ENCODE measurements at places on chromosomes 13 and 19. TPM values are rescaled to one million over a fixed set of nuclear protein-coding genes. Genes with fewer than 3 reads are reported as not detected.

LGALS14 gene
- total RNA-seq, result not detected

GRCh38 chr13:63409791-63410351, 1994.2 kb upstream of the PCDH20 start:
- H3K4me1 ChIP-seq, result no peaks in the 10 kb centered on the region
- no peaks in the 10 kb centered on the region for H3K27me3 ChIP-seq
- no peaks in the 10 kb centered on the region for H3K36me3 ChIP-seq
- no peak overlapping the region for H3K27ac ChIP-seq
- DNase-seq, result no peak

DNA sequence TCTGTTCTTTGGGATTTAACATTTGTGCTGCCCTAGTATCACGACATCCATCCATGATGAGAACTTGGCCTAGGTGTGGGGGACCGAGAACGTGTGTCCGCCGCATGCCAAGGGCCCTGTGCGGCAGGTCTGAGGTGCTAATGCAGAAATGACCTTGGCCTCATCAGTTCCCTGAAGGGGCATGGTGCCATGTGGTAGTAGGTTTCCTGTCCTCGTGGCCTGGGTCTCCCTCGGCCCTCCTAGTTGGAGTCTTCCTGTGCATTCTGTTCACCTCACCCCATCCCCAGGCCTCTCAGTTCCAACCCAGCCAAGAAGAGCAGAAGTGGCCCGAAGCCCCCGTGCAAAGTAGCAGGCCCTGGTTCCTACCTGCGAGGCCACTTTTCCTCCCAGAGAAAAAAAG, 59.8 kb downstream of the GGACT start:
- no peaks in the 10 kb centered on the region for H3K27me3 ChIP-seq
- H3K4me1 ChIP-seq, result peaks cover 47% of the 10 kb centered on the region
- H3K36me3 ChIP-seq, result peaks cover 12% of the 10 kb centered on the region
- no peak overlapping the region for H3K4me3 ChIP-seq
- H3K27ac ChIP-seq, result no peak overlapping the region

GRCh38 chr13:32845952-32846950, 170.0 kb upstream of the KL start:
- no peaks in the 10 kb centered on the region for H3K36me3 ChIP-seq
- no peaks in the 10 kb centered on the region for H3K4me1 ChIP-seq
- DNase-seq, result no peak
- H3K27me3 ChIP-seq, result no peaks in the 10 kb centered on the region
- no peak overlapping the region for H3K4me3 ChIP-seq
- H3K27ac ChIP-seq, result no peak overlapping the region

DNA sequence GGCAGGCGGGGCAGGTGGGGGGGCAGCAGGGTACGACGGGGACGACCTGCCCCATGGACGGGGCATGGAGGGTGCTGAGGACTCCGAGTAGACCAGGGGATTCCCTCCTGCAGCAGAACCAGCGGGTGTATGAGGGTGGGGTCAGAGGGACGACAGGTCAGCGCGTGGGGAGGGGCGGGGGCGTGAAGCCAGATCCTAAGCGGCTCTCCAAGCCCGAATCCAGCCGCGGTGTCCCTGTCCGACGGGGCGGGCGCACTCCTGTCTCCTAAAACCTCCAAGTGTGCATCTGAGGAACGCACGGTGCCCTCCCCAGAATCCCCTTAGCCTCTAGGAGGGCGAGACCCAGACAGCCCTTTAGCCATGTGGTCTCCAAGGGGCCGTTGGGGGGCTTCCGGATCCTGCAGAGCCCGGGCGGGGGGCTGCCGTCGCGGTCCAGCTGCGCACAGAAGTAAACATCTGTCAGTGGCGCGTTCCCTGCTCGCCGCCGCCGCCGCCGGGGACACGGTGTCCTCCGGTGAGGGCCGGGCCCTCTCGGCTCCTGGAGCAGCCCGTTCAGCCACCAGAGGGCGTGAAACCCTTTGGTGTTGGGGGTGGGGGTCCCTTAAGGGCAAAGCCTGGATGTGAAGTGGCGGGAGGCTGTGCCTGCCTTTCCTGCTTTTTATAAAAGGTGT, 730 bp downstream of the NRTN start:
- H3K27ac ChIP-seq, result no peak overlapping the region
- H3K36me3 ChIP-seq, result no peaks in the 10 kb centered on the region
- peak; percentile 80 for DNase-seq
- no peaks in the 10 kb centered on the region for H3K27me3 ChIP-seq
- peaks cover 15% of the 10 kb centered on the region for H3K4me1 ChIP-seq

- H3K27me3 ChIP-seq, result peaks cover 10% of the 10 kb centered on the region
- no peak overlapping the region for H3K27ac ChIP-seq
- H3K4me1 ChIP-seq, result peaks cover 7% of the 10 kb centered on the region
- H3K36me3 ChIP-seq, result no peaks in the 10 kb centered on the region
- DNase-seq, result no peak
Measured at GRCh38 chr13:78606471-78607408, 3.4 kb upstream of the POU4F1 start.

GRCh38 chr13:33145667-33146066, 129.4 kb downstream of the KL start:
- no peak overlapping the region for H3K27ac ChIP-seq
- H3K4me1 ChIP-seq, result no peaks in the 10 kb centered on the region
- no peak overlapping the region for H3K4me3 ChIP-seq
- DNase-seq, result no peak
- H3K36me3 ChIP-seq, result no peaks in the 10 kb centered on the region

IGFL1 gene
- total RNA-seq, result not detected

GRCh38 chr19:1534972-1535371, 11.1 kb downstream of the PLK5 start:
- H3K27me3 ChIP-seq, result no peaks in the 10 kb centered on the region
- no peaks in the 10 kb centered on the region for H3K4me1 ChIP-seq
- H3K4me3 ChIP-seq, result no peak overlapping the region
- no peak for DNase-seq
- no peak overlapping the region for H3K27ac ChIP-seq
- no peaks in the 10 kb centered on the region for H3K36me3 ChIP-seq

- DNase-seq, result no peak
- H3K27ac ChIP-seq, result no peak overlapping the region
- H3K27me3 ChIP-seq, result no peaks in the 10 kb centered on the region
- H3K4me1 ChIP-seq, result no peaks in the 10 kb centered on the region
- no peaks in the 10 kb centered on the region for H3K36me3 ChIP-seq
Measured at GRCh38 chr13:65378943-65379519, 1851.1 kb downstream of the PCDH9 start.

SPATA13 gene
- 28.4 TPM for total RNA-seq

TMEM161A gene
- total RNA-seq, result 22.2 TPM

DNA sequence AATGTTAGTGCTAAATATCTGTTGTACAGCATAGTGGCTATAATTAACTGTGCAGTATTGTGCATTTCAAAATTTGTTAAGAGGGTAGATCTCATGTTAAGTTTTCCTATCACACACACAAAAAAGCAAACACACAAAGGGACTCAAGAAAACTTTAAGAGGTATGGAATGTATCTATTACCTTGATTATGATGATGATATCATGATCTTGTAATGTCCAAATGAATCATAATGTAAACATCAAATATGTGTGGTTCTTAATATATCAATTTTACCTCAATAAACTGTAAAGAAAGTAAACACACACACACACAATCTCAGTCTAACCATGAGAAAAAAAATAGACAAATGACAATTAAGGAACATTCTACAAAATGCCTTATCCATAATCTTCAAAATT, 934.6 kb downstream of the SLITRK1 start:
- DNase-seq, result no peak
- H3K36me3 ChIP-seq, result no peaks in the 10 kb centered on the region
- no peak overlapping the region for H3K27ac ChIP-seq
- no peaks in the 10 kb centered on the region for H3K4me1 ChIP-seq
- no peak overlapping the region for H3K4me3 ChIP-seq

- no peak overlapping the region for H3K4me3 ChIP-seq
- no peaks in the 10 kb centered on the region for H3K27me3 ChIP-seq
- no peaks in the 10 kb centered on the region for H3K36me3 ChIP-seq
Measured at GRCh38 chr13:46342538-46342937, 44.5 kb downstream of the RUBCNL start.

HNRNPA1L2 gene
- total RNA-seq, result 1.1 TPM

- H3K27ac ChIP-seq, result peak overlapping the region; percentile 87
- H3K27me3 ChIP-seq, result no peaks in the 10 kb centered on the region
- peak overlapping the region; percentile 1 for H3K4me3 ChIP-seq
- DNase-seq, result no peak
- H3K36me3 ChIP-seq, result no peaks in the 10 kb centered on the region
- H3K4me1 ChIP-seq, result no peaks in the 10 kb centered on the region
Measured at GRCh38 chr13:40981949-40982348, 37.2 kb downstream of the ELF1 start.

ALOX5AP gene
- 2.5 TPM for total RNA-seq

LRRC4B gene
- 0.49 TPM for total RNA-seq

ZSWIM4 gene
- 1.8 TPM for total RNA-seq

DNA sequence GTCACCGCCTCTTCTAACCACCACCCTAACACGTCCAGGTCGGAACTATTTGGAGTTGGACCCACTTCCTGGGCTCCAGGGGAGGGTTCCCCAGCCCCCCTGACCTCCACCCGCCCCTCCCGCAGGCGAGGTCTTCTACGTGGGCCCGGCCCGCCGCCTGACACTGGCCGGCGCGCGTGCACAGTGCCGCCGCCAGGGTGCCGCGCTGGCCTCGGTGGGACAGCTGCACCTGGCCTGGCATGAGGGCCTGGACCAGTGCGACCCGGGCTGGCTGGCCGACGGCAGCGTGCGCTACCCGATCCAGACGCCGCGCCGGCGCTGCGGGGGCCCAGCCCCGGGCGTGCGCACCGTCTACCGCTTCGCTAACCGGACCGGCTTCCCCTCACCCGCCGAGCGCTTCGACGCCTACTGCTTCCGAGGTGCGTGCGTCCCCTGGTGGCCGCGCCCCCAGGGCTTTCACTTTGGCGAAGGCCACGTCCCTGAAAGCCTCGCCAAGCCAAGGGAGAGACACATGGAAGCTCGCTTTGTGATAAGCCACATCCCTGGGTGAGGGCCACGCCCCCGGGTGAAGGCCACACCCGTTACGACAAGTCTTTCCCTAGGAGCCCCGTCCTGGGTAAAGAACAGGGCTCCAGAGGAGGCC, 13.2 kb downstream of the NCAN start:
- no peaks in the 10 kb centered on the region for H3K27me3 ChIP-seq
- no peak overlapping the region for H3K27ac ChIP-seq
- no peaks in the 10 kb centered on the region for H3K4me1 ChIP-seq
- DNase-seq, result peak; percentile 82
- peak overlapping the region; percentile 43 for H3K4me3 ChIP-seq

GRCh38 chr13:51045451-51045850, 65.6 kb downstream of the C13orf42 start:
- H3K27me3 ChIP-seq, result no peaks in the 10 kb centered on the region
- no peaks in the 10 kb centered on the region for H3K36me3 ChIP-seq
- no peak for DNase-seq
- no peaks in the 10 kb centered on the region for H3K4me1 ChIP-seq
- no peak overlapping the region for H3K27ac ChIP-seq

GRCh38 chr19:53581871-53582279, 43.9 kb downstream of the ZNF331 start:
- H3K4me3 ChIP-seq, result no peak overlapping the region
- no peak for DNase-seq
- H3K4me1 ChIP-seq, result no peaks in the 10 kb centered on the region
- peaks cover 17% of the 10 kb centered on the region for H3K36me3 ChIP-seq
- no peak overlapping the region for H3K27ac ChIP-seq

DNA sequence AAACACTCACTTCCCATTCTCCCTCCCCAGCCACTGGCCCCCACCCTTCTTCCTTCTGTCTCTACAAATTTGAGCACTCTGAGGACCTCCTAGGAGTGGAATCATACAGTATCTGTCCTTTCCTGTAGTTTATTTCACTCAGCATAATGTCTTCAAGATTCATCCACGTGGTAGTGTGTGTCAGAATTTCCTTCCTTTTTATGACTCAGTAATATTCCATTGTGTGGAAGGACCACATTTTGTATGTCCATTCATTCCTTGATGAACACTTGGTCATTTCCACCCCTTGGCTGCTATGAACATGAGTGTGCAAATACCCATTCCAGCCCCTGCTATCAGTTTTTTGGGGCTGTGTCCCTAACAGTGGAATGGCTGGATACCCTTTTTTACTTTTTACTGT, 9.8 kb downstream of the KLF2 start:
- no peak overlapping the region for H3K27ac ChIP-seq
- DNase-seq, result no peak
- no peaks in the 10 kb centered on the region for H3K27me3 ChIP-seq

GRCh38 chr13:112838842-112839117, 130.2 kb upstream of the MCF2L start:
- H3K27me3 ChIP-seq, result no peaks in the 10 kb centered on the region
- H3K27ac ChIP-seq, result no peak overlapping the region
- DNase-seq, result no peak
- H3K4me1 ChIP-seq, result no peaks in the 10 kb centered on the region
- H3K36me3 ChIP-seq, result peaks cover 14% of the 10 kb centered on the region
- no peak overlapping the region for H3K4me3 ChIP-seq

ADGRE2 gene
- total RNA-seq, result 1.7 TPM

DNA sequence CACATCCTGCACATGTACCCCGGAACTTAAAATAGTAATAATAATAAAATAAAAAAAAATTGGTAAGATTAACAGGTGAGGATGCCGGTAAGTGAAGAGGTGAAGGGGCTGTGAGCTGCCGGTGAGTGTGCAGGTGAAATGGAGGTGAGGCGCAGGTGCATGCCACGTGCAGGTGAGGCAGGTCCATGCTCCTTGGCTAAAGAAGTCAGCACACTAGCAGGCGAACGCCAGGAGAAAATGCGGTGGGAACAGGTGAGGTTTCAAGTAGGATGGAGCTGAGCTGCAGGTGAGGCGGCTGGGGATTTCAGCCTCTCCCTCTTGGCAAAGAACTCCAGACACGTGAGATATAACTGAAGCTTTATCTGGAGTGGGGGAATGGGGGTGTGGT, 7.5 kb upstream of the TNFSF14 start:
- no peaks in the 10 kb centered on the region for H3K4me1 ChIP-seq
- H3K4me3 ChIP-seq, result no peak overlapping the region
- no peak for DNase-seq
- H3K36me3 ChIP-seq, result peaks cover 99% of the 10 kb centered on the region
- H3K27ac ChIP-seq, result no peak overlapping the region

- H3K4me3 ChIP-seq, result no peak overlapping the region
- DNase-seq, result no peak
- no peaks in the 10 kb centered on the region for H3K27me3 ChIP-seq
Measured at GRCh38 chr13:112616586-112617362, 28.8 kb upstream of the TUBGCP3 start.

GRCh38 chr13:94323764-94324758, 155.4 kb downstream of the DCT start:
- DNase-seq, result no peak
- H3K36me3 ChIP-seq, result no peaks in the 10 kb centered on the region
- no peaks in the 10 kb centered on the region for H3K27me3 ChIP-seq
- peaks cover 2% of the 10 kb centered on the region for H3K4me1 ChIP-seq
- no peak overlapping the region for H3K27ac ChIP-seq

DNA sequence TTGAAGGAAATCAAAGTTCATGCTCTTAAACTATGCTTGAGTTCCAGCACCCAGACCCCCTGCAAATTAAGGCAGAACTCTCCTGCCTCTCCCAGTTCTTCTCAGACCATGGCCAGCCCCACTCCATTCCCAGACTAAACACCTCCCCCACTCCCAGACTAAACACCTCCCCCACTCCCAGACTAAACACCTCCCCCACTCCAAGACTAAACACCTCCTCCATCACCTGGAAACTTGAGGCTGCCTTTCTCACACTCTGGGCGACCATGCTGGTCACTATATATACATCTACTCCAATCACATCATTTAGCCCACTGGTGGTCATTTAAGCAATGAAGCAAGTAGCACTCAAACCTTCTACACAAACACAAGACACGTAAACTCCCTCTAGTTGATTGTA, 57.2 kb downstream of the CAB39L start:
- no peaks in the 10 kb centered on the region for H3K27me3 ChIP-seq
- H3K27ac ChIP-seq, result no peak overlapping the region
- H3K4me3 ChIP-seq, result no peak overlapping the region
- no peak for DNase-seq
- no peaks in the 10 kb centered on the region for H3K36me3 ChIP-seq
